Bladder microvascular endothelial cell (primary cell): ENCODE measurements at places on chromosomes 4 and X. TPM values are rescaled to one million over a fixed set of nuclear protein-coding genes. Genes with fewer than 3 reads are reported as not detected.

The PPEF2 gene
- total RNA-seq: not detected in 2 replicates

The TNIP2 gene
- 72.4 and 102 TPM in 2 replicates for total RNA-seq

The F8A2 gene
- total RNA-seq: not detected in 2 replicates

The TGIF2LX gene
- not detected in 2 replicates for total RNA-seq

The FHIP1A gene
- total RNA-seq: 0.13 and 0.16 TPM in 2 replicates

The RIPPLY1 gene
- not detected in 2 replicates for total RNA-seq

The IL21 gene
- not detected in 2 replicates for total RNA-seq

The CABS1 gene
- total RNA-seq: not detected in 2 replicates

The MAGEB10 gene
- not detected in 2 replicates for total RNA-seq

The IGFBP7 gene
- 663 and 1,922 TPM in 2 replicates for total RNA-seq
